ENCODE measurements at places on chromosomes 7 and 10. TPM values are rescaled to one million over a fixed set of nuclear protein-coding genes. Genes with fewer than 3 reads are reported as not detected.
A peak's percentile ranks its signal among the peaks of the same experiment; 100 is the strongest.

EGFR gene
- 22.9 TPM for polyA plus RNA-seq

MYO3A gene
- 1.8 TPM for polyA plus RNA-seq

TMEM236 gene
- polyA plus RNA-seq, result 34.3 TPM

DNA sequence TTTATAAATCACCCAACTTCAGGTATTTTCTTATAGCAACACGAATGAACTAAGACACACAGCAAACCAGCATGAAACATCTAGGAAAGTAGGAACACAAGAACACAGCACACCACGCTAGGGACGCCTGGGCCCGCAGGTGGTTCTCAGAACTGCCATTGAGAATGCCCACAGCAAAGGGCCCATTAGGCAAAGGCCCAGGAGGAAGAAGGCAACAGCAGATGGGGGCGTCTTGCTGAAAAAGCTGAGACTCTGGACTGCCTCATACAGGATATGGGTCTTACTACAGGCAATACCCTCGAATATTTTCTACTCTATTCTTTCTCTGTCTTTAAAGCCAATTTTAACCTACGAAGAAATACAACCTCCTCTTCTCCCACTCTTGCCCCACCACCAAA lies 77.3 kb downstream of the PARD3 start:
- DNase-seq, result no peak
- peaks cover 15% of the 10 kb centered on the region for H3K4me1 ChIP-seq
- no peaks in the 10 kb centered on the region for H3K27me3 ChIP-seq

GRCh38 chr10:77359950-77360520 lies 277.6 kb downstream of the KCNMA1 start:
- H3K4me3 ChIP-seq, result no peak overlapping the region
- DNase-seq, result no peak
- no peaks in the 10 kb centered on the region for H3K36me3 ChIP-seq
- no peaks in the 10 kb centered on the region for H3K27me3 ChIP-seq
- no peak overlapping the region for H3K27ac ChIP-seq
- H3K4me1 ChIP-seq, result no peaks in the 10 kb centered on the region

DNA sequence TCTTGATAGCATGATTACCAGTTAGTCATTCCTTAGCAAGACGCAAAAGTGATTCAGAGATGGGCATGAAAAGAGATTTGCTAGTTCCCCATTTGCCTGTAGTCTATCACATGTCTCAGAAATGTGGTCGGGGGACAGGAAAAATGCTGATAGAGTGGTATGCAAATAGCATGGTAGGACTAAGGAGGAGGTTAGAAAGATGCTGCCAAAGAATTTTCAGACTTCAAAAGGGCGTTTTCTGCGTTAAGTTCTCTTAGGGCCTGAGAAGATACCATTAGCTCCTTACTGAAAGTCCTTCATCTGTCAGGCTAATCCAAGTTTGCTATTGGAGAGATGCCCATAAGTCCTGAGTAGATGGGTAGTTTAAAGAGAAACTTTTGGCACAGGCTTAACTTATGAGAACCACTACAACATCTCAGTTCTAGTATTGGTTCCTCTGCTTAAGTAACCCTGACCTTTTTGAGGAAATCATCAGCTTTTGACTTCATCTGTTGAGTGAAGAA lies 2.7 kb downstream of the CALD1 start:
- no peaks in the 10 kb centered on the region for H3K27me3 ChIP-seq
- peak overlapping the region; percentile 1 for H3K4me3 ChIP-seq
- no peak for DNase-seq
- no peaks in the 10 kb centered on the region for H3K4me1 ChIP-seq
- peaks cover 4% of the 10 kb centered on the region for H3K36me3 ChIP-seq
- H3K27ac ChIP-seq, result no peak overlapping the region

DNA sequence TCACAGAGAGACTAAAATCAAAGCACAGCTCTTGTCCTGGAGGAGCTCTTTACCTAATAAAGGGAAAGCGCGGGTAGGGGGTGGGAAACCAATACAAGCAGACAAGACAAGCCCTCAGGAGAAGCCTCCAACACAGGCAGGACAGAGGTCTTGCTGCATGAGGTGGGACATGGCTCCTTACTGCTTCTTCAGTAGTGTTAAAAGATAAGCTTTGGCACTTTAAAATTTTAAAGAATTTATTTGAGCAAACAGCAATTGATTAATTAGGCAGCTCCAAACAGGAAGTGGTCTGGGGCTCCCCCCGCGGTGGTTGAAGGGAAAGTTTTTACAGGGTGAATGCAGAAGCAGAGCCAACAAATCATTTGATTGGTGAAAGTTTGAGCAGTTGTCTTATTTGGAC lies 50.3 kb upstream of the MACC1 start:
- no peak overlapping the region for H3K27ac ChIP-seq
- no peak for DNase-seq
- H3K27me3 ChIP-seq, result no peaks in the 10 kb centered on the region
- H3K4me1 ChIP-seq, result no peaks in the 10 kb centered on the region

GRCh38 chr7:47888371-47889265 lies 59.6 kb downstream of the PKD1L1 start:
- H3K4me1 ChIP-seq, result no peaks in the 10 kb centered on the region
- no peak overlapping the region for H3K27ac ChIP-seq
- no peaks in the 10 kb centered on the region for H3K36me3 ChIP-seq

- no peak overlapping the region for H3K27ac ChIP-seq
- H3K27me3 ChIP-seq, result no peaks in the 10 kb centered on the region
- H3K36me3 ChIP-seq, result no peaks in the 10 kb centered on the region
- no peaks in the 10 kb centered on the region for H3K4me1 ChIP-seq
Observed at GRCh38 chr10:83572036-83572435, 567.3 kb upstream of the GHITM start.

- no peak for DNase-seq
- no peaks in the 10 kb centered on the region for H3K4me1 ChIP-seq
- H3K27me3 ChIP-seq, result peaks cover 11% of the 10 kb centered on the region
- H3K4me3 ChIP-seq, result no peak within 1 kb of the TSS
- H3K36me3 ChIP-seq, result no peaks in the 10 kb centered on the region
Observed at GRCh38 chr10:125775491-125776106, at the start of gene MMP21. Gene MMP21, minus strand, starts transcription at chr10:125775821. Its CDS starts 0 bp downstream, at chr10:125775821.

DNA sequence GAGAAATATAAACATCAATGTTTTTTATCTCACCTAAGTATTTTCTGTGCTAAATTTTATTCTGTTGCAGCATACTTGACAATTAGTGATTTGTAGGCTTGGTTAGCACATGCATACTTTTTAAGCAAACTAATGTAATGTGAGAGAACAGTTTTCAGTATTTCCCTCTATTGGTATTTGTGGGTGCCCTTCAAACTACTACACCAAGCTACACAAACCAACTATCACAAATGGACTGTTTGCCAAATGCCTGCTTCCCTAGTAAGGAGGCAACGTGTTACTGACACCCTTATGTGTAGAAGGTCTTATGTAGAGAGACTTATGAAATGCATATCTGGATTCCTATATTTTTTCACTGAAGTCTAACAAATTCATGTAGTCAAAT lies 98.4 kb upstream of the FZD1 start:
- no peaks in the 10 kb centered on the region for H3K36me3 ChIP-seq
- no peaks in the 10 kb centered on the region for H3K4me1 ChIP-seq
- no peaks in the 10 kb centered on the region for H3K27me3 ChIP-seq

DNA sequence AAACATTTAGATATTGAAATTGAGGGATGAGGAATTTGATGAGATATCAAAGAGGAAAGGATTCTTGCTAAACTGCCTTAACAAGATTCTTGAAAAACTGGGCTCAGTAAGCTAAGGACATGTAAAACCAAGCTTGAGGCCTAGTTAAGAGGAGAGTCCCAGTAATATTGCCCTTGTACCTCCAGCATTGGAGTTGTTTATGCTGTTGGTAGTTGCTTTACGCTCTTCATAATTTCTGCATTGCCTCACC lies 156.1 kb upstream of the TRIM24 start:
- no peak for DNase-seq
- no peaks in the 10 kb centered on the region for H3K4me1 ChIP-seq
- H3K36me3 ChIP-seq, result no peaks in the 10 kb centered on the region
- H3K27me3 ChIP-seq, result no peaks in the 10 kb centered on the region

- no peaks in the 10 kb centered on the region for H3K4me1 ChIP-seq
- H3K4me3 ChIP-seq, result no peak overlapping the region
- no peak for DNase-seq
- H3K27ac ChIP-seq, result no peak overlapping the region
Observed at GRCh38 chr7:53229202-53229601, 193.8 kb downstream of the POM121L12 start.
